ENCODE measurements at places on chromosomes 6 and 20. TPM values are rescaled to one million over a fixed set of nuclear protein-coding genes. Genes with fewer than 3 reads are reported as not detected.

Gene SGK2
- total RNA-seq: 0.70 TPM

Gene ANKRD66
- total RNA-seq: not detected

Gene APOBEC2
- total RNA-seq: 174 TPM

Gene PRDM1
- 2.0 TPM for total RNA-seq

DNA sequence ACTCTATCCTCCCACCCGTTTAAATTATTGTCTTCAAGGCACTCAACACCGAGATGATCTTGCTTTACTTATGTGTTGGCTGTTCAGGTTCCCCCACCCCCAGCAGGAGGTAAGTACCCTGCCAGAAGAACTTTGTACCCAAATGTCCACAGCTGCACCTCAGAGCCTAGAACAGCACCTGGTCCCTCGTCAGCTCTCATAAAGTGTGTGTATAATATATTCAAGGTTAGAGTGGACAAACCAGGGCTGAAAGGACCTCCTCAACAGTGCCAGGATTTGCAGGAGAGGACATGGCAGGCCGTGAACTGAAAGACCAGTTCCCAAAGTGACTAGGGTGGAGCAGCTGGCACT is 5.9 kb upstream of the CPXM1 start:
- no peak for DNase-seq

DNA sequence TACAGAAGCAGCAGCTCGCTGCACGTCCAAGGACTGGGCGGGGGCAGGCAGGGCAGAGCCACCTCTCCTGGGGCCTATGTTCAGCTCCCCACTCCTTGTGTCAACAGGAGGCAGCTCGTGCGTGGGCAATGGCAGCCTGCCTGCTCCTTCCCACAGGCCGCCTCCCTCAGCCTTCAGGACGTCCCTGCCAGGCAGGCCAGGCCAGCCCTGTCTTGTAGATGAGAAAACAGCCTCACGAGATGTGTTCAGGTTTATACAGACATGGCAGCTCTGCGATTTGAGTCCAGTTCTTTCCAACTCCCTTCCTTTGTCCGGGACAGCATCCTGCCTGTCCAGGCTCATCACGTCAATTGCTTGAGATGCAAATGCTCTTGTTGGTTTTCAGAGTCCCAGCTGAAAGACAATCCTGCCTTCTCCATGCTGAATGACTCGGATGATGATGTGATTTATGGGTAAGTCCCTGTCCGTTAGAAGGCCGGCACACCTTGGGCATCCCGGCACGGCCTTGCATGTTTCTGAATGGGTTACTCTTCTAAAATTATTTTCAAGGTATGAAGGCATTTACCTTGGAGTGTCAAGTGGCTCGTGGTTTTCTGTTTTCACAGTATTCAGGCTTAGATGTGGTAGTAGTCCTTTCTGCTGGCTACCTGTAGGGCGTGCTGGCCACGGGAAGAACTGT is 13.5 kb downstream of the DYNLT1 start:
- DNase-seq: no peak

DNA sequence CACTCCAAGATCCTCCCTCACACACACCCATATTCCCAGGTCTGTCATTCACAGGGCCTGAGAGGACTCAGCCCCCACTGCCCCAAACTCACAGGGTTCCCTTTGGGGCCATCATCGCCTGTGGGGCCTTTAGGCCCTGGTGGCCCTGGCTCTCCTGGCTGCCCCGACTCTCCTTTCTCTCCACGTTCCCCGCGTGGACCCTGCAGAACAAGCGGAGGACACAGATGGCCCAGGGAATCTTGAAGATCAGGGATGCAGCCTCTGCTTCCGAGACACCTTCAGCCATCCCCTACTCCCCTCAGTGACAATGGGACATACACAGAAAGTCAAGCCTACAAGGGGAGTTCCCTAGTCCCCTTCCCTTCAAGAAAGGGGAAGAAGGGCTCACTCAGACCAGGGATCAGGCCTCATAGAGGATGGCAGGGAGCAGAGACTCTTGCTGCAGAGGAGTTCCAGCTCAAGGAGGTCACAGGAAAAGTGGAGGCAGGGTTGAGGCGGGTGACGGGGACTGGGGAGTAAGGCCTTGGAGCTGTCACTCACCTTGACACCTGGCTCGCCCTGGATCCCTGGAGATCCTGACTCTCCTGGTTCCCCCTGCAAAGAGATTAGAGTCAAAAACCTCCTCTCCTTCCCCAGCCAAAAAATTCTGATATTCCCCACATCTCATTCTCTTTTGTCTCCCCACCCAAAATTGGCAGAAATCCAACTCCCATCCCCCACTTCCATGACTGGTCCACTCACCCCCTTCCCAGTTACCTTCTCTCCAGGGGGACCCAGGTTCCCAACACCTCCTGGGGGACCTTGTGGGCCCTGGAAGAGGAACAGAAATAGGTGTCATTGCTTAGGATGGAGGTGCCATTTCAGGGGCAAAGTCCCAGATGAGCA is 22.7 kb downstream of the COL11A2 start:
- DNase-seq: no peak

GRCh38 chr6:3473773-3474172 is 16.9 kb upstream of the SLC22A23 start:
- DNase-seq: no peak

- DNase-seq: no peak
These were observed 3.4 kb downstream of the SNX5 start for GRCh38 chr20:17965042-17965697.
